LHCN-M2 (cell line): ENCODE measurements at places on chromosomes 6 and 20. TPM values are rescaled to one million over a fixed set of nuclear protein-coding genes. Genes with fewer than 3 reads are reported as not detected.
A peak's percentile ranks its signal among the peaks of the same experiment; 100 is the strongest.

GRCh38 chr6:103587722-103588121 lies 1272.0 kb downstream of the HACE1 start:
- no peak for DNase-seq

DNA sequence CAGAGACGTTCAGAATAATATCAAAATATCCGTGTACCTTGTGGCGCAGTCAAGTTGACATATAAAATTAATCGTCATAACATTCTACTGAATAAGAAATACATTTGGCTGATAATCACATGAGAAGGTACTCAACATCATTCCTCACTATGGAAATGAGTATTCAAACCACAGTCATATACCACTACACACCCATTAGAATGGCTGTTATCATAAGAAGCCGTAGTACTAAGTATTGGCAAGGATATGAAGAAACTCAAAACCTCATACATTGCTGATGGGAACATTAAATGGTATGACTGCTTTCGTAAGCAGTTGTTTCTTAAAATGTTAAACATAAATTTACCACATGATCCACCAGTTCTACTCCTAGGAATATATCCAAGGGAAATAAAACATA lies 244.7 kb downstream of the CDKAL1 start:
- DNase-seq: no peak

DNA sequence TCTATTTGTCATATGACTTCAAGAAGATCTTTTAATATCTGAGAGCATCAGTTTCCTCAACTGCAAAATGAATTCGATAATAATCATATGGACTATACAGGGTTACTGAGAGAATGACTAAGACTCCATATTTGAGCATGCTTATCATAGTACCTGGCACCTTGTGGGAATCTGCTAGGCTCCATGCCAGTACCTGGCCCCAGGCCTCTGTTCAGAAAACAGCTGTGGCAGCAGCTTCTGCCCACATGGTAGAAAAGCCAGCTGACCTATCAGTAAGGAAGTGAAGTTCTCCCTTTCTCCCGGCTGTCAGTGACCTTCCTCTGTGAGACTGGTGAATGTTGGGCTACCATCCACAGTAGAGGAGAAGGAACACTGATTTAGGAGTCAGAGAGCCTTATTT lies 574.9 kb upstream of the CHD6 start:
- DNase-seq: no peak

- DNase-seq: no peak
These were observed 36.0 kb upstream of the KLHL31 start for GRCh38 chr6:53701333-53702218.

- DNase-seq: peak; percentile 18
These were observed 601.9 kb downstream of the HTR1B start for GRCh38 chr6:76861403-76861802.

DNA sequence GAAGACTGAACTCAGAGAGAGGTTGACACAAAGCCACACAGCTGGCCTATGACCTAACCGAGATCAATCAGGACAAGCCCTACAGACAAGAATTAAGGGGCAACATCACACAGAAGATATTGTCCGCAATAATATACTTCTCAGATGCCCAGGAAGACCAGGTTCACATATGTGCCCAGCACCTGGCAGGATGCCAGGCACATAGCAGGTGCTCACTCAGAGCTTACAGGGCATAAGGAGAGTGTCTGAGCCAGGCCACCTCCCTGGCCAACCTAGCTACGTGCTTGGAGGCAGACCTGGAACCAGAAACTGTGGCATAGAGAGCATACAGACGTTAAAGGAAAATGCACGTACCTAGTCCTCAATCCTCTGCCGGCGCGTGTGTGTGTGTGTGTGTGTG lies 87.0 kb upstream of the LRFN2 start:
- DNase-seq: no peak

Gene CST4
- not detected in 2 replicates for total RNA-seq

Gene GLP1R
- not detected in 2 replicates for total RNA-seq

Gene RSPO3
- not detected in 2 replicates for total RNA-seq

Gene LRFN2
- total RNA-seq: not detected in 2 replicates

Gene RBM39
- total RNA-seq: 195 and 210 TPM in 2 replicates
